Endothelial cell (in vitro differentiated cells): ENCODE measurements at places on chromosomes 1 and 21. TPM values are rescaled to one million over a fixed set of nuclear protein-coding genes. Genes with fewer than 3 reads are reported as not detected.

The RAB7B gene
- not detected for total RNA-seq

The FYB2 gene
- 0.18 TPM for total RNA-seq

DNA sequence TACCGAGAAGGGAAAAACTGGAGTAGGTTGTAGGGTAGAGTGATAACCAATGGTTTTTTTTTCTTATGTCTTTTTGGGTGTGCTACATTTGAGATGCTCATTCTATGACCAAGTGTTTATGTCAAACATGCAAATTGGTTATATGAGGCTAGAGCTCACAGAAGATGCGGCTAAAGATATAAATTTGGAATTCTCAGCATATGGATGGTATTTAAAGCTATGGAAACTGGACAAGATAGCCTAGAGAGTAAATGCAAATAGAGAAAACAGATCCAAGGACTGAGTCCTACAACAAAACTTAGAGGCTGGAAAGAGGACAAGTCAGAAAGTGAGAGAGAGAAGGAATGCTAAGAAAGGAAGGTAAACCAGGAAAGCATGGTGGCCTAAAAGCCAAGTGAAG lies 7.4 kb downstream of the GDAP2 start:
- no peak for DNase-seq

GRCh38 chr1:9231648-9232332 lies 2.8 kb upstream of the H6PD start:
- DNase-seq, result no peak

The ATAD3C gene
- total RNA-seq, result 2.9 TPM

The LIN28A gene
- total RNA-seq, result 107 TPM

The PTGER3 gene
- 6.5 TPM for total RNA-seq

- DNase-seq, result no peak
Observed at GRCh38 chr1:37723072-37723389, 30.7 kb downstream of the CDCA8 start.

The DPYD gene
- 3.4 TPM for total RNA-seq

- peak; percentile 72 for DNase-seq
Observed at GRCh38 chr1:237041795-237042525, at the start of gene RYR2. RYR2 (plus strand) TSS chr1:237042184; CDS start chr1:237042522, 338 bp downstream.

GRCh38 chr1:247243524-247244137 lies 12.2 kb upstream of the VN1R5 start:
- no peak for DNase-seq

DNA sequence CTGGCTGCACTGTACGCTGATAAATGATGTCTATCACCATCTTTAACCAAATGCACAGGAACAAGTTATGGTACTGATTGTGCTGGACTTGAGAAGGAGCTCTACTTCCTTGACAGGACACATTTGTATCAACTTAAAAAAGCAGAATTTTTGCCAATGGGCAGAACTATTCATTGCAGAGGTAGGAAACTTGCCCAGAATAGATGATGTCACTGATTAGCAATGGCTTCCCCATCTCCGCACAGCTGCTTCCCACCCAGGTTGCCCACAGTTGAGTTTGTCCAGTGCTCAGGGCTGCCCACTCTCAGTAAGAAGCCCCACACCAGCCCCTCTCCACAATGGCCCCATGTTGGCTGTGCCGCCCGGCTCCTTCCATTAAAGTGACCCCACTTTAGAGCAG lies 33.4 kb downstream of the CAPN2 start:
- DNase-seq, result no peak

GRCh38 chr1:113479713-113480676 lies 89.7 kb downstream of the MAGI3 start:
- DNase-seq, result no peak

- DNase-seq, result no peak
Observed at GRCh38 chr1:180862305-180862704, 50.4 kb upstream of the KIAA1614 start.

The FBLIM1 gene
- total RNA-seq, result 198 TPM

GRCh38 chr1:224852901-224853568 lies 76.4 kb upstream of the DNAH14 start:
- DNase-seq, result no peak

GRCh38 chr1:11358984-11359383 lies 86.0 kb downstream of the UBIAD1 start:
- DNase-seq, result no peak

GRCh38 chr1:201594575-201595245 lies 55.8 kb downstream of the NAV1 start:
- DNase-seq, result peak; percentile 61

- DNase-seq, result peak; percentile 59
Observed at GRCh38 chr1:63557365-63557987, 34.2 kb downstream of the EFCAB7 start.

DNA sequence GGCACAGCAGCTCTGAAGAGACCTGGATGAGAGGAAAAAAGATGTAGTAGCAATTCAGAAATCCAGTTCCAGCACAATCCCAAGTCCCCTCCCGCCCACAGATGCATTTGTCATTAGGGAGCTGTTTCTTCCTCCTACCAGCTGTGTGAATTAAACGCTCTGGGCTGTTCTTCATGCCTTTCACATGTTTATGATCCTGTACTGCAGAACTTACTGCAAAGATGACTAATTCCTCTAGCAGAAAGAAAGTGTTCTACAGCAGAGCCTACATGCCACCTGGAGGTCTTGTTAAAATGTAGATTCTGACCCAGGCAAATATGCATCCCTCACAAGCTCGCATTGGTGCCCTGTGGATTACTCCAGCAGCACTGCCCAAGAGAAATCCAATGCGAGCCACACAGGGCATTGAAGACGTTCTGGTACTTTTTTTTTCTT lies 6.5 kb downstream of the ENO1 start:
- DNase-seq, result no peak

DNA sequence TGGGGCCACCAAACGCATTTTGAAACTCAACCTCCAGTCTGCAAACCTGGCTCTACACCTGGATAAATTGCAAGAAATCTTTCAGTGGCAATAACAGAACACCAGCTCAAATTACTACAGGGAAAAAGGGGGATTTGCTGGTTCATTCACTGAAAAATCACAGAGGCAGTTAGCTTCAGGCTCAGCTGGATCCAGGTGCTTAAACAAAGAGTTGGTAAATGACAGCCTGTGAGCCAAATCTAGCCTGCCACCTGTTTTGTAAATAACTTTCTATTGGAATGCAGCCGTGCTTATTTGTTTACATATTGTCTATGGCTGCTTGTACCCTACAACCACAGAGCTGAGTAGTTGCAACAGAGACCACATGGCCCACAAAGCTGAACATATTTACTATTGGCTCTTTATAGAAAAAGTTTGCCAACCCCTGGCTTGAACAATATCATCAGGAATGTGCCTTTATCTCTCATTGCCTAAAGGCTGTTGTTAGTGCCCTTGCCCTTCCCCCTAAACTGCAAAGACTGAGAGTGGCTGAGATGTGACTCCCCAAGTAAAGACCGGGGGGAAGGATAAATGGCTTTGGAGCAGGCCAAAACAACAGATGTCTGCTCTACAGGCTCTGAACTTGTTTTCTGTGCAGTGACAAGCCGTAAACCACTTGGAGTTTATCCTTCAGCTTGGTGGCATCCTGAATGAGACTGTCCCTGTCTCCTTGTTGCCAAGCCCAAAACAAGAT lies 21.5 kb upstream of the PTPRF start:
- DNase-seq, result no peak

GRCh38 chr1:11730429-11730891 lies 5.5 kb upstream of the AGTRAP start:
- DNase-seq, result peak; percentile 28

DNA sequence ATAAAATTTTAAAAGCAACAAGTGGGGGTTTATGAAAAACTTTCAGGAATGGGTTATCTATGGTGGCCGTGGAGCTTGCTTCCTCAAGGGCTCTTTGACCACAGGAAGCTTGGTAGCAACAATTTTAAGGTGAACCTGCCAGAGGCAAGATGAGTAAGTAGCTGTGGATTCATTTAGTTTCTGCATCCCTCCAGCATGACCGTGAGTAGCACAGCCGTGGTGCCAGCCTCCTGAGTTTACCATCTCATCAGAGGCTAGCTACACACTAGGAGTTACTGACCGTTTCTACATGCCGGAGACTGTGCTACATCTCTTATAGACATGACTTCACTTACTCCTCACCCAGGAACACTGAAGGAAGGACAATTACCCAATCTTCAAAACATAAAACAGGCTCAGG lies 30.1 kb upstream of the PLEKHG5 start:
- no peak for DNase-seq

DNA sequence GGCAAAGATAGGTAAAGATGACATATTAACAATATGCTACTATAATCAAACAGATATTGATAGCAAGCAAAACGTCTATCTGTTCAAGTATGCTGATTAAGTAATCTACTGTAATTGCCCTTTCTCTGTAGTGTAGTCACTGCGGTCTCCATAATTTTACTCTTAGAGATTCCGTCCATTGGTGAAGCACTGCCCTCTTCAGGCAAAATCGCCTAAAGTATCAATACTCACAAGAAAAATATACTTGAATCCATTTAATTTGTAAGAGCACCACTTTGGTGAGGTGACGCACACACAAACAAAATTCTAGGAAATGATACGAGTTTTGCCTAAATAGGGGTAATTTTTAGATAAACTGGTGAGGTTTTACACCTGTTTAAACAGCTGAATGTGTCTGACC lies 434.6 kb upstream of the CHRM3 start:
- DNase-seq, result peak; percentile 30
